PC-9 (cell line): ENCODE measurements at places on chromosomes 7 and 10. TPM values are rescaled to one million over a fixed set of nuclear protein-coding genes. Genes with fewer than 3 reads are reported as not detected.

DNA sequence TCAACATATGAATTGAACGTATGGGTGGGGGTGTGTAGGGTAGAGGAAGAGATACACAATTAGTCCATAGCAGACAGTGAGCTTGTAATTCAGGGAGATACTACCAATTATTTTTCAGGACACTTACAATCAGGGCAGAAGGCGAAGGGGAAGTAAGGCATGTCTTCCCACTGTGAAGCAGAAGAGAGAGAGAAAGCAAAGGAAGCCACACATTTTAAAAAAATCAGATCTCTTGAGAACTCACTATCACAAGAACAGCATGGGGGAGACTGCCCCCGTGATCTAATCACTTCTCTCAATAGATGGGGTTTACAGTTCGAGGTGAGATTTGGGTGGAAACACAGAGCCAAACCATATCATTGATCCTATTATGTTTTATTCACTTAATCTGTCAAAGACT is 116.4 kb upstream of the RPA3 start:
- H3K27me3 ChIP-seq, result no peaks in the 10 kb centered on the region
- H3K4me3 ChIP-seq, result no peak overlapping the region
- H3K4me1 ChIP-seq, result peaks cover 8% of the 10 kb centered on the region
- H3K36me3 ChIP-seq, result no peaks in the 10 kb centered on the region
- no peak overlapping the region for H3K27ac ChIP-seq
- DNase-seq, result no peak

DNA sequence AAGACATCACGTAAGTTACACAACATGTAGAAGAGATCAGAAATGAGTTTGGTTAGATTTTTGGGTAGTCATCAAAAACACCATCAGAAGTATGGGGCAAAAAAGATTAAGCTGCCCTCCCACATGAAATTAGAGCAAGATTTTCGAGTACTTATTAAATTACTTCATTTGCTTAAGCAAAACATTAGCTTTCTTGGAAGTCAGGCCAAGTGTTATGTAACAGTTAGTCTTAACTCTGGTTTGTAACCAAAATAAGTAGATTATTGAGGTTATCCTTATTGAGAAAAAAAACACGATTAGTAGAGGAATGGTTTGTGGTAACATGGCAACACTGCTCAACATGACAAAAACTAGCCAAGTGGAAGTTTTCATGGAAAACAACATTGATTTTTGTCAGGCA is 37.9 kb downstream of the HBP1 start:
- H3K27ac ChIP-seq, result no peak overlapping the region
- H3K4me1 ChIP-seq, result no peaks in the 10 kb centered on the region
- no peak for DNase-seq

SFTPA1 gene
- total RNA-seq, result not detected in 2 replicates

DNA sequence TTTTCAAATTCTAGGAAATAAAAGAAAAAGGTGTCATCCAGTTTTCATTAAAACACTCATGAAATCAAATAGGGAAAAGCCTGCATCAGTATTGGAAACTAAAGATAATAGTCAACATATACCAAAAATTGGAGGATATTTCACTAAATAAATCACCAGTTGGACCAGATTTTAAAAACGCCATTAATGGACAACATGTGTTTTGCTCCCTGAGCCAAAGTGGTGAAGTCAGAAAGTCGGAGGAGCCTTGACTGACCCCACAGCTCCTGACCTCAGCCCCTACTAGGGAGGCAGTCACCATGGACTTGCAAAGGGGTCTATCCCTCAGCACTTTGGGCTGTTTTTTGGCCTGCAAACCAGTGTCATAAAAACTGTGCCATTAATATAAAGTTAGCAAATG is 98.3 kb upstream of the SEC61G start:
- no peak overlapping the region for H3K27ac ChIP-seq
- H3K4me1 ChIP-seq, result no peaks in the 10 kb centered on the region
- no peak for DNase-seq
- no peaks in the 10 kb centered on the region for H3K27me3 ChIP-seq
- H3K36me3 ChIP-seq, result no peaks in the 10 kb centered on the region

DNA sequence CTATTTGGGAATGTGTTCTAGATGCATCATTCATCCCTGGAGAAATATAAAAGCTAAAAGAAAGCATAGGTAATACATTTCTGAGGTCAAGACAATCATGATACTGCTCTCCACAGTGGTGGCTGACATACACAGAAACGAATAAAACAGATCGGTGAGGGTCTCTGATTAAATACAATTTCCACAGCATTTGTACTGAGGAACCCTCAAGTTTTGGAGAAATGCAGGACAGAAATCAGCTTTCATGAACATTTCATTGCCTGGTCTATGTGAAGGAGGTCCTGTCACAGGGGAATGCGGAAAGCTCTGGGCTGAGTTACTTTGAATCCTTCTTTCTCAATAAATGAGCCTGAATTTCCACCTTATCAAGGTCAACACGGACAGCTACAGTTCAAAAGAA is 67.9 kb upstream of the ITGB1 start:
- H3K4me1 ChIP-seq, result no peaks in the 10 kb centered on the region
- H3K27ac ChIP-seq, result no peak overlapping the region
- no peak for DNase-seq
- H3K27me3 ChIP-seq, result no peaks in the 10 kb centered on the region
- H3K36me3 ChIP-seq, result no peaks in the 10 kb centered on the region
- no peak overlapping the region for H3K4me3 ChIP-seq

ZNF398 gene
- 10.8 and 11.7 TPM in 2 replicates for total RNA-seq

- DNase-seq, result no peak
- no peak overlapping the region for H3K4me3 ChIP-seq
- H3K4me1 ChIP-seq, result peaks cover 11% of the 10 kb centered on the region
- H3K27ac ChIP-seq, result no peak overlapping the region
- no peaks in the 10 kb centered on the region for H3K36me3 ChIP-seq
Measured at GRCh38 chr7:20700453-20701227, 85.2 kb downstream of the ABCB5 start.

TMEM139 gene
- 89.7 and 131 TPM in 2 replicates for total RNA-seq
